ENCODE measurements at places on chromosomes 1 and 21.
A peak's percentile ranks its signal among the peaks of the same experiment; 100 is the strongest.

- no peak for DNase-seq
These were observed 431.6 kb upstream of the CXADR start for GRCh38 chr21:17081193-17081592.

- DNase-seq = peak; percentile 31
These were observed at the start of gene ALDH9A1 for GRCh38 chr1:165697881-165698760. ALDH9A1 (minus strand) TSS chr1:165698562; CDS start chr1:165698558, 4 bp downstream.

DNA sequence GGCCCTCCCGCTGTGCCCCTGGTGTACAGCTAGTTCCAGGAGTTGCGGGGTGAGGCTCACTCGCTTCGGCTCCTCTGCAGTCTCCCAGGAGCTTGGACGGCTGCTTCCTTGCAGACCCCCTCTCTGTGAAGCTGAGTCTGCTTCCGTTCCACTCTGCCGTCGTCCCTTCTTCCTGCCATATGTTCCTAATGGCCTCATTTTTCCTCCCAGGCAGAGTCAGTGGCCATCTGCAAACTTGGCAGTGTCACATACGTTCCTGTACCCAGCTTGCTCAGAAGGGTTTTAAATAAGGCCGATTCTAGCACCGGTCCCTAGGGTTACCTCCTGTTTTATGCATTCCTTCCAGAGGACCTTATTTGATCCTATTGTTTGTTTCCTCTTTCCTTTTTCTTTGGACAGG is 21.3 kb downstream of the ACTL8 start:
- DNase-seq = no peak

DNA sequence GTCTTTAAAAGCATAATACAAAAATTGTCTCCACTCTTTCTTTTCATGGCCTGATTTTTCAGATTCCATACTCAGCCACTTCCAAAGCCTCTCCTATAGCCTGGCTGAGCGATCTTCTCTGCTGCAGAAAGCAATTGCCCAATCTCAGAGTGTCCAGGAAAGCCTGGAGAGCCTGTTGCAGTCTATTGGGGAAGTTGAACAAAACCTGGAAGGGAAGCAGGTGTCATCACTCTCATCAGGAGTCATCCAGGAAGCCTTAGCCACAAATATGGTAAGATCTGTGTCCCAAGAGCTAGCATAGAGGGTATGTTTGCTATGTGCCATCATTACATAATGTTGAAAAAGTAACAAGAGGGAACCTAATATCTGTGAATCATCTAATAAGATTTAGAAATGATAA is 130.7 kb upstream of the BMP8A start:
- no peak for DNase-seq

DNA sequence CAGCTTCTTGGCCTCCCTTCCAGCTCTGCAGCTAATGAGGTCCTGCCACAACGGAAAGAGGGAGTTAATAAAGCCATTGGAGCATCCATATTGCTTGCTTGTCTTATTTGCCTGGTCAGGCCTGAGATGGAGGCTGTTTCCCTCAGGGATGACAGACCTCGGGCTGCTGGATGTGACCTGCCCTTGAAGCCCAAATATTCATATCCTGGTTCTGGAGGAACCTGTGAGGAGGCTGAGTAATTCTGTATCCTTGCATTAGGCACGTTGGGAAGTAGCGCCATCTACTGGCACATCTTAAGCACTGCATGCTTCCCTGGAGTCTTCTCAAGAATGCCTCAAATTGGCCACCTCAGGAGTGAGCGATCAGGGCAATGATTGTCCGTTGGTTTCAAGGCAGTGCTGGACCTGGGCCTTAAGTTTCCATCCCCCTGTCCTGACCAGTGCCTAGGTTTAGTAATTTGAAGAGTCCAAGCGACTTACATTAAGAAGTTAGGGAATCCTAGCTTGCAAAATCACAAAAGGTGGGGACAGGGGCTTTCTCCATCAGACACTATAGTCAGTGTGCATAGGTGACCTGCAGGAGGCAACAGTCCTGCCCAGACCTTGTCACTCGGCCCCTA is 13.8 kb upstream of the NASP start:
- DNase-seq = peak; percentile 60

DNA sequence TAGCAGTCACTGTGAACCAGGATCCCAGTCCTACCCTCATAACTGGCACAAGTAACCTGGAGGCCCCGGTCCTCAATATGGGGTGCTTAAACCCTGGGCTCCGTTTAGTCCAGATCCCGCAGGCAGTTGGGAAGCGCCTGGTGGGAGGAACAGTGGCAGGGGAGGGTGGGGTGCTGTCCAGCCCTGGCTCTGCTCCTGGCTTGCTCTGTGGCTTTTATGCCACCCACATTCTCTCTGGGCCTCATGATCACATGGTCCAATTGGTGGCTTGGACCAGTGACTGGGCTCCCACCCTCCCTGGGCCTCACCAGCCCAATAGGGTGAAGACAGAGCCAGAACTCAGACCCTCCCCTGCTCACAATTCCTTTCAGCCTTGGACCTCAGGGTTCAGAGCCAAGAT is 2.9 kb downstream of the CD164L2 start:
- DNase-seq = no peak

DNA sequence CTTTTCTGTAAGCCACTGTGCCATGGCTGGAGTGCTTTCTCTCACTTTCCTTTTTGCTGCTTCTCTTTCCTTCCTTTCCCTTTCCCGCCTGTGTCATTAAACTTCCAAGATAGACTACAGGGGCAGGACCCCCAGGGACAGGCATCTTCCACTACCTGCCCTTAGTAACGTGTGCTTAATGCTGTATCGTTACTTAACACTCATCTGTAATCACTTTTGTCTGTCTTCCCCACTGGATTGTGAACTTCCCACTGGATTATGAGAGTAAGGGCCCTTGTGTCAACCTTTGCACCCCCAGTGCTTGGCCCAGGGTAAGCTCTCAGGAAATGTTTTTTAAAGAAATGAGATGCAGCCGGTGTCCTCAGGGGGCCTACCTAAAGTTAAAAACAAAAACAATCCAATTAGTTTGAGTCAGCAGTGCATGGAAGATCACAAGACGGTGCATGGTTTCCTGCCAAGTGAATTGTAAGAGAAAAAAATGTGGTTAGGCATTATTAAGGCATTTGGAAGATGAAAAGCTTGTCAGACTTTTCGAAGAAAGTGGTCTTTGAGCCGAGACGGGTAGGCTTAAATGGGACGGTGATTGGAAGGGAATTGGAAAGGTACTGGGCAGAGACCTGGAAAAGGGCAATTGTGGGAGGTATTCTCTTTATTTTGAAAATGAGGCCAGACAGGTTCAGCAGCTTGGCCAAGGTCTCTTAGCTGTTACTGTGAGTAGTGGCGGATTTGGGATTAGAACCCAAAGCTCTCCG is 958 bp downstream of the LYPLAL1 start:
- DNase-seq = peak; percentile 30

DNA sequence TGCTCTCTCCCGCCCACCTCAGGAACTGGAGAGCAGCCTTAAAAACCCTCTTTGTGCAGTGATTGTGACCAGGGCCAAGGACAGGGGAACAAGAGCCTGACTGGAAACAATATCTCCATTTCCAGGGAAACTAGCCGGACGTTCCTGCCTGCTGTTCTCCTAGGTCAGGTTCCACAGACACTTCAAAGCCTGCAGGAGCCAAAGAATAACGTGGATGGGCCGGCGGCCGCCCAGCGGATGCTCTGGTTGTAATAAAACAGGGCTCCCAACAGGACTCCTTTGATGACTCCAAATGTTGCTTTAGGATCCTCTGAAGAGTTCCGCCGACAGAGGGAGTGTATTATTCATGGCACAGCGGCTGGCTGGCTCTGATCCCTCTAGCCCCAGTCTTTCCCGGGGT is 162.2 kb downstream of the PLXNA2 start:
- no peak for DNase-seq

DNA sequence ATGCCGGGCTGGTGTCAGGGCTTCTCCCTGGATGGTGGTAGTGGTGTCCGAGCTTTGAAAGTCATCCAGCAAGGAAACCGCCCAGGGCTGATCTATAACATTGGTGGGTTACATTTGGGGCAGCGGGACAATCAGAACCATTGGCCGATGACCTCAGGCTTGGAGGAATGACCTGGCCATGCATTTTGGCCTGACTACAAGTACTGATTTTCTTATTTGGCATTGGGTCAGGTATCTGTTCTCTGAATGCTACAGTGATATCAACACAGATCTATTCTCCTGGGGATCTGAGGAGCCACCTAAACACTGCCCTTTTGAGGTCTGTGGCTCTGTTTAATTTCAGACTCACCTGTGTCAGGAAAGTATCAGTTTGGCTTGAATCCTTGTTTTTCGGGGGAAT is 128.7 kb downstream of the VPS13D start:
- DNase-seq = no peak

DNA sequence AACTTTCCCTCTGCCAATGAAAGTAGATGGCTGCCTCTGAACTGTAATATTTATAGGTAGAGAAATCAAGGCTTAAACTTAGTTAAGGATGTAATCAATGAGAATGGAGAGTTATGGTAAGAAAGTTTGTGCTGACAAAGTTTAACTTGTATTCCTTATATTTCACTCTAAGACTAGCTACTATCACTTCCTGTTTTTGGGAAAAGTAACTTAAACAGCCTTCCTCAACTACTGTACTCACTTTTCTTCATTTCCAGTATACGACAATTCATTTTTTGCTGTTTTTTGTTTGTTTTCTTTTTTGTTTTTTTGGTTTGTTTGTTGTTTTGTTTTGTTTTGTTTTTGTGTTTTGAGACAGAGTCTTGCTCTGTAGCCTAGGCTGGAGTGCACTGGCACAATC is 3.7 kb downstream of the RGS18 start:
- no peak for DNase-seq

DNA sequence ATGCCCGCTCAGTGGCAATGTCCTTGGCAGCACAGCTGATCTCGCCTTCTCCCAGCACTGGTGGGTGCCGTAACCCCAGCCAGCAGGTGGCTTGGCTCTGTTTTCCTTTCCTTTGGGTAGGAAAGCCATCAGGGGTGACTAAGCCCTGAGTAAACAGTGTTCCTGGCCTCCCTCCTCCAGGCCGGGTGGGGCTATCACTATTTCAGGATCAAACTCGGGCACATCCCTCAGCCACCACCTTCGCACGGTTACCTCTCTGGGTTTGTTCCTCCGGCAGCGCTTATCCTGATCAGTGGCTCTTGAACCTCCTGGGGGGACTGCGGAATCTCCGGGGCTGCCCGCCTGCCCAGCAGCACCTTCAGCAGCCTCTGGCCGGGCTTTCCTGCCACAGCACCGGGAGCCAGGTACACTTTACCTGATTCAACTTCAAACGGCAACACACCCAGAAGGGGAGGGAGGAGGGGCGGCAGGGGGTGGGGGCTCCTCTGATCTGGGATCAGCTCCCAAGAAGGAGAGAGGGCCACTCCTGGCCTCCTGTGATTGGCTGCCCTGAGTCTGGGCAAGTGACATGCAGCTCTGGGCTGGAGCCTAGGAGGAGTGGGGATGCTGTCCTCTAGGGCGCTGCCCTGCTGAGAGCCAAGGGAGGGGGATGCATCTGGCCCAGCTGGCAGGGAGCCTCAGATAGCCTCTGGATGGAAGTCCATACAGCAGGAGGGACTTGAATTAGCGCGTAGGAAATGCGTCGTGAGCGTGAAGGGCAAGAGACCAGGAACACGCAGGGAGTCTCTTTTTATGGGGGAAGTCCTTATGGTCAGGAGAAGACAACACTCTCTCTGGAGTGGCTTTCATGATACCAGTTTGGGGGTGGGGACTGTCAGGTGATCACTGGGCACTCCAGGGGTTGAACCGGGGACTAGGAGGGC is at the start of gene ASCL5:
Gene ASCL5, minus strand, starts transcription at position 353 of the 923 bp plus-strand sequence. CDS start 11,812 bp downstream, outside the sequence.
- no peak for DNase-seq

- DNase-seq = peak; percentile 14
These were observed 123.2 kb downstream of the NR5A2 start for GRCh38 chr1:200150721-200151120.

DNA sequence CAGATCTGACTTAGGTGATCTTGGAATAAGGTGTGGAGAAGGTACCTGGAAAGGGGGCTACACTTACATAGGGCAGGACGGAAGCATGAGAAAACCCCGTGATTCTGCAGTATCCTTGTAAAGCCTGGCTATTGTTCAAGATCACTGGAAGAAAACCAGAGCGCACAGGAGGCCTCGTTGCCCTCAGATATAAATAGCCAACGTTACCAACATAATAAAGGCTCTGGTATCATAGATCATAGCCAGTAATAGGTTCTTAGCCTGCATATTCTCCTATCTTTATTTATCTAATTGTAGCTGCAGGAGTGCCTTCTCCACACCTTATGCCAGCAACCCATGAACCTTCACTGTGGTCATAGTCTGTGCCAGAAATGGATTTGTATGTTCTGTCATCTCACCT is 35.9 kb upstream of the MPZL1 start:
- no peak for DNase-seq

DNA sequence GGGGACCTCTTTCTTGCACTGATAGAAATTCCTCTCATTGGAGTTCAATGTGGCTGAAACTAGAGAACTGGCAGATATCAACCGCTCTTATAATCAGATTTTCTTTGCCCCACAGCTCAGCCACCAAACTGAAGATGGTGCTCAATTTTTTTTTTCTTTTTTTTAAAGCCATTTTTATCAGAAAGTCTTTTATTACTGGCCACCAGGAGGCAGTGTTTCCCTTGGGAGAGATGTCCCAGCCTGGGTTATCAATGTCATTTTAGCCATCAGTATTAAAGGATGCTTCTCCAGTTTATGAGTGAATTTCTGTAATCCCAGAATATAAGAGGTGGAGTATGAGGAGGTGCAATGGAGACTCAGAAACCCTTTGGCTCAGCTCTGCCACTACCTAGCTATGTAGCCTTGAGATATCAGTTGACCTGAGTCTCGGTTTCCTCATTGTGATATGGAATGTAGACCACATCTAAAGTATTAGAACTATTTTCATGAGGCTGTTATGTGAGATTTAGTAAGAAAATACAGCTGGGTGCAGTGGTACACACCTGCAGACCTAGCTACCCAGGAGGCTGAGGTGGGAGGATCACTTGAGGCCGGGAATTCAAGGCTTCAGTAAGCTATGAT is 27.6 kb downstream of the CD244 start:
- DNase-seq = no peak

GRCh38 chr1:26726784-26727183 is 31.0 kb downstream of the ARID1A start:
- no peak for DNase-seq

DNA sequence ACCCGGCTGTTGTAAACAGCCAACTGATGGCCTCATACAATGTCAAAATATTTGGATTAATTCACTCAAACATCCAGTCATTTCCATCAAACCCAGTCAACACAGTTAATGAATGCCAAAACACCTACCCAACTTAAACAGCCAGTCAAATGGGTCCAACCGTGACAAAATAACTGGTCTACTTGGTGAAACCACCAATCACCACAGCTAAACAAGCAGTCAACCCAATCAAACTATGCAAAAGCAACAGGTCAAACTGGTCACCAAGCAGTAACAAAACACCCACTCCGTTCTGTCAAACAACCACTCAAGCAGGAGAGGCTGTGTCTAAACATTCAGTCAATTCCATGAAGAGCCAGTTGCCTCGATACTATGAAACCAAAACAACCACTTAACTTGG is 119.2 kb downstream of the FOXD2 start:
- DNase-seq = no peak

- DNase-seq = no peak
These were observed 57.5 kb upstream of the RBM15 start for GRCh38 chr1:110281363-110282290.

GRCh38 chr1:218207194-218207593 is 77.9 kb upstream of the RRP15 start:
- no peak for DNase-seq

GRCh38 chr1:61087571-61087970 is 5.2 kb downstream of the NFIA start:
- no peak for DNase-seq

All from HFF-Myc (cell line).